ENCODE measurements at places on chromosomes 7 and 10.

DNA sequence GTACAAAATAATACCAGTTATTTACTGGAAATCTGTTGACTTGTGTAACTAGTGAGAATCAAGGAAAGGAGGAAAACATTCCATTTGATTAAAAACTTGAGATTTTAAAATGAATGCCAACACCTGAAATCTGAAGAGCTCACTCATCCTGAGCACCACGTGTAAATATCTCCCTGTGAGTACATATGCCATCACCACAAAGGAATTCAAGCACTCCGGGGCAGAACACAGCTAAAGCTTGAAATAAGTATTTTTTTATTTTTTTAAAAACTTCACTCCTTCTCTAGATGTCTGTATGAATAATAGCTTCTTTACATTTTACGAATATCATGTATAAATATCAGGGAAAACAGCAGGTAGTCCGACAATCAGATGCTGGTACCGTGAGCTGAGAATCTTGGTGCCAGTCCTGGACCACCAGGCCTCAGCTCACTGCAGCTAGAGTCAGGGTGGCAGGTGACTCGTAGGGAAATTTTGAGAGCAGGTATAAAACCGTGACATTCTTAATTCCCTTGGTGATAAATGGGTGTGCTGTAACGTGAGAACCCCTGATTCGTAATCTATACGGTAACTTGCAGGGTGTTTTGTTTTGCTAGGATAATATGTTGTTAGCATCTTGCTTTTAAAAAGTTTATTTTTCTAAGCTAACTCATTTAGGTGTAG lies 12.7 kb downstream of the LMTK2 start:
- H3K4me1 ChIP-seq = peaks cover 4% of the 10 kb centered on the region
- no peak overlapping the region for H3K4me3 ChIP-seq
- H3K27ac ChIP-seq = no peak overlapping the region
- peaks cover 28% of the 10 kb centered on the region for H3K27me3 ChIP-seq

- no peaks in the 10 kb centered on the region for H3K4me1 ChIP-seq
- no peak overlapping the region for H3K4me3 ChIP-seq
- no peak for DNase-seq
- no peak overlapping the region for H3K27ac ChIP-seq
- H3K27me3 ChIP-seq = no peaks in the 10 kb centered on the region
Observed at GRCh38 chr7:4436361-4436895, 245.7 kb upstream of the FOXK1 start.

GRCh38 chr10:100888957-100889356 lies 23.8 kb upstream of the SLF2 start:
- H3K27ac ChIP-seq = no peak overlapping the region
- no peak for DNase-seq
- no peaks in the 10 kb centered on the region for H3K36me3 ChIP-seq
- H3K27me3 ChIP-seq = peaks cover 50% of the 10 kb centered on the region
- H3K4me1 ChIP-seq = no peaks in the 10 kb centered on the region
- H3K4me3 ChIP-seq = no peak overlapping the region

DNA sequence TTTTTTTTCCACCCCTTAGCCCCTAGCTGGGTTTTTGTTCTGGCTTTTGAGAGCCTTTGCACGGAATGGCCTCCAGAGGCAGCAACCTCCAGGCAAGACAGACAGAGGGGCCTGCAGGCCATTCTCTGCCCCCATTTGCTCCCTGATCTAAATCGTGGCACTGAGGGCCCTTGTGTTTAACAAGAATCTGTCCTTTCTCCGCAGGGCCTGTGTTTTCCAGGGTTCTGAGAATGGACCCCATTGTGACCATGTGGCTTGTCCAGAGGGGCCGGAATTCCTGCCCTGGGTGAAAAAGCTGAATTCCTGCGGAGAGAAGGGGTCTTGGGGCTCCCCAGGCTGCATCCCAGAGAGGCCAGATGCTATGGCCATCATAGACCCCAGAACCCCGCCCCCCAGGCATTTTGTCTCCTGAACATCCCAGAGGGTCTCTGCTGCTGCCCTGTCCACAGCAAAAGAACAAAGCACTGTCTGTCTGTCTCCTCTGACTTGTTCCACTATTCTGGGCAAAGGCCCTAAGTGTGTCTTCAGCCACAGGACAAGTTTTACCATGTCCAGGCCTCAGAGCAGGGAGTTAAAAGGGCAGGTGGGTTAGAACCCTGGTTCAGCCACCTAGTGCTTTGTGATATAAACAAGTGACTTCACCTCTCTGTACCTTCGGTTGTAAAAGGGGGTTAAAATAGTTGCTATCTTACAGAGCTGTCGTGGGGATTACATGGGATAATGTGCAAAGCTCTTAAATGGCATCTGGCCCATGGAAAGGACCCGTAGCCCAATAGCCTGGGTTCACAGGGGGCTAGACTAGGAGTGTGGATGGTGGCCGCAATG lies 155.6 kb downstream of the SH3PXD2A start:
- peaks cover 11% of the 10 kb centered on the region for H3K4me1 ChIP-seq
- DNase-seq = no peak
- H3K36me3 ChIP-seq = no peaks in the 10 kb centered on the region

- H3K27me3 ChIP-seq = no peaks in the 10 kb centered on the region
- H3K27ac ChIP-seq = no peak overlapping the region
- no peak overlapping the region for H3K4me3 ChIP-seq
Observed at GRCh38 chr7:17681965-17682364, 258.3 kb downstream of the SNX13 start.

DNA sequence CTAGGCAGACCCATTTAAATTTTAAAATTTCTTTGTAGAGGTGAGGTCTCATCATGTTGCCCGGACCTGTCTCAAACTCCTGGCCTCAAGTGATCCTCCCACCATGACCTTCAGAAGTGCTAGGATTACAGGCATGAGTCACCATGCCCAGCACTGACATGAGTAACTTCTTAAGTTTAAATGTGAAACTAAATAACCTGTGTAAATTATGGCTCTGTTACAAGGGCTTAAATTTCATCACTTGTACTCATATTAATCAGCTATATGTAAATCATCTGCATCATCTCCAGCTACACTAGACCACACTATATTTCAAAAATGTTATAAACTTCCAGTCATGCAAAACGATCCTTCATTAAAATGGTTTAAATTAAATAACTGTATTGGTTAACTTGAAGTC lies 56.1 kb downstream of the ATAD1 start:
- no peak for DNase-seq
- H3K4me3 ChIP-seq = no peak overlapping the region
- H3K36me3 ChIP-seq = peaks cover 33% of the 10 kb centered on the region
- no peak overlapping the region for H3K27ac ChIP-seq
- H3K27me3 ChIP-seq = no peaks in the 10 kb centered on the region

GRCh38 chr10:43971981-43972380 lies 323.3 kb upstream of the ZNF32 start:
- no peaks in the 10 kb centered on the region for H3K36me3 ChIP-seq
- H3K27ac ChIP-seq = no peak overlapping the region
- no peak overlapping the region for H3K4me3 ChIP-seq
- no peaks in the 10 kb centered on the region for H3K4me1 ChIP-seq
- no peak for DNase-seq

GRCh38 chr7:47354831-47355541 lies 226.9 kb downstream of the TNS3 start:
- H3K27me3 ChIP-seq = no peaks in the 10 kb centered on the region
- no peak overlapping the region for H3K27ac ChIP-seq
- H3K4me3 ChIP-seq = no peak overlapping the region

GRCh38 chr10:27099448-27099847 lies 846 bp downstream of the ANKRD26 start:
- peaks cover 14% of the 10 kb centered on the region for H3K36me3 ChIP-seq
- no peak for DNase-seq
- H3K27me3 ChIP-seq = no peaks in the 10 kb centered on the region
- H3K4me1 ChIP-seq = peaks cover 31% of the 10 kb centered on the region
- H3K4me3 ChIP-seq = peak overlapping the region; percentile 90

GRCh38 chr10:49458869-49459268 lies 63.0 kb upstream of the DRGX start:
- H3K36me3 ChIP-seq = peaks cover 67% of the 10 kb centered on the region
- DNase-seq = no peak
- H3K27ac ChIP-seq = no peak overlapping the region
- no peak overlapping the region for H3K4me3 ChIP-seq

GRCh38 chr10:50362547-50363125 lies 111.3 kb upstream of the ASAH2 start:
- peak overlapping the region; percentile 83 for H3K27ac ChIP-seq
- no peaks in the 10 kb centered on the region for H3K27me3 ChIP-seq
- DNase-seq = peak; percentile 18
- H3K4me3 ChIP-seq = peak overlapping the region; percentile 60
- H3K36me3 ChIP-seq = peaks cover 34% of the 10 kb centered on the region
- peaks cover 26% of the 10 kb centered on the region for H3K4me1 ChIP-seq

DNA sequence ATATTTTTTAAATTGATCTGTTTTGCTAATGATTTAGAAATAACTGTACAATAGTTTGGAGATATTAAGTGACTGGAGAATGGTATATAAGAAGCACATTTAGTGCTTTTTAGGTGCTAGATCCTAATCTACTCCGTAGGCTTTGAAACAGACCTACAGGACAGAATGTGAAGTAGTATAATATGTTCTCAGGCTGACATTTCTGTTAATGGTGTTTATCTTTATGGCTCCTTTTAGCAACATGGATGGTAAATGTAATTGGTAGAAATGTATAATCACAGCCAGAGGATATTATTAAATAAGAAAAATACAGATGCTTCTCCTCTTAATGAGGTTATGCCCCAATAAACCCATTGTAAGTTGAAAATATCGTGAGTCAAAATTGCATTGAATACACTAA lies 30.6 kb upstream of the CCDC7 start:
- DNase-seq = no peak
- no peak overlapping the region for H3K4me3 ChIP-seq
- H3K36me3 ChIP-seq = no peaks in the 10 kb centered on the region
- H3K27ac ChIP-seq = no peak overlapping the region

- H3K4me1 ChIP-seq = peaks cover 52% of the 10 kb centered on the region
- peaks cover 54% of the 10 kb centered on the region for H3K27me3 ChIP-seq
- DNase-seq = no peak
- peak overlapping the region; percentile 25 for H3K27ac ChIP-seq
Observed at GRCh38 chr7:101125989-101126650, 784 bp upstream of the SERPINE1 start.

GRCh38 chr7:123682690-123683089 lies 27.0 kb downstream of the LMOD2 start:
- H3K27ac ChIP-seq = no peak overlapping the region
- H3K27me3 ChIP-seq = no peaks in the 10 kb centered on the region
- no peaks in the 10 kb centered on the region for H3K4me1 ChIP-seq
- peaks cover 9% of the 10 kb centered on the region for H3K36me3 ChIP-seq

Data from stimulated activated naive B cell treated with anti-CD40 and anti-IgM and Interleukin-4, amounts not matched to agents 10 μg/mL and 1 μg/mL and 100 μg/mL, for 72 hours (primary cell).